Stimulated activated CD8-positive, alpha-beta memory T cell treated with anti-CD3 and anti-CD28 coated beads, Interleukin-4, amount 100 ng/mL, for 1 hour (primary cell): ENCODE measurements at places on chromosomes 5 and 9.

DNA sequence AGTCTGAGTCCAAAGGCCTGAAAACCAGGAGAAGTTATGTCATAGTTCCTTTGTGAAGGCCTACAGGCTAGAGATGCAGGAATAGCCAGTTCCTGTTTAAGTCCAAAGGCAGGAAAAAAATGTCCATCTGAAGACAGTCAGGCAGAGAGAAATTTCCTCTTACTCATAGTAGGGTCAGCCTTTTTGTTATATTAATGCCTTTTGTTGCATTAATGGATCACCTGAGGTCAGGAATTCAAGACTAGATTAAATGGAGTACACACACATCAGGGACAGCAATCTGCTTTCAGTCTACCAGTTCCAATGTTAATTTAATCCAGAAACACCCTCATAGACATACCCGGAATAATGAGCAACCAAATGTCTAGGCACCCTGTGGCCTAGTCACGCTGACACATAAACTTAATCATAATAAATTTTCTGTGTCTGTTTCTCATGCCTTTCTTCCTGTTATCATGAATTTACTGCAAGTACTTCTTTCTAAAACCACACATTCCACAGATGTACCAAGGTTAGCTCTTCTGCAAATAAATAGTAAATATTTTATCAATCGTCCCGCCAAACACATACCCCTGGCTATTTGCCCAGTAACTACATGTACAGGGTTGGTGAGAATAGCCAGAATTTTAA is 703.9 kb downstream of the EFNA5 start:
- no peak for DNase-seq

GRCh38 chr9:272251-273213 is 57.9 kb downstream of the DOCK8 start:
- peak; percentile 55 for DNase-seq

GRCh38 chr5:31754741-31755675 is 116.1 kb downstream of the PDZD2 start:
- no peak for DNase-seq

DNA sequence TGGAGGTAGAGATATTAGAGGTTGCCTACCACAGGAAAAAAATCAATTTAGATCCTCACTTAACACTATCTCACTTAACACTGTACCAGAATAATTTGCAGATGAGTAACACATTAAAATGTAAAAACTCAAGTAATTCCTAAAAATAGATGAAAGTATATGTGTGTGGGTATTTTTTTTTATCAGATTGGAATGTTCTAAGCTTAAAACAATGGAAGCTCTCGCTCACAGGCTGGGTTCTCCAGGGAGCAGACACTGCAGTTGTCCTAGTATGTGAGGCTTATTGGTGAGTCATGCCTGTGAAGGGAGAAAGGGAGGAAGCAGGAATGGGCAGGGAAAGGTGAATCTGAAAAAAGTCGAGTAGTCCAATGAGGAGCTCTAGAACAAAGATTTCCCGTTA is 181.3 kb upstream of the ZNF608 start:
- DNase-seq, result no peak

- DNase-seq, result no peak
These were observed 126.1 kb upstream of the TBC1D2 start for GRCh38 chr9:98381311-98382103.

- no peak for DNase-seq
These were observed 359.3 kb downstream of the LRRC70 start for GRCh38 chr5:62937661-62938558.

GRCh38 chr5:152256580-152256979 is 148.5 kb downstream of the NMUR2 start:
- DNase-seq, result no peak

DNA sequence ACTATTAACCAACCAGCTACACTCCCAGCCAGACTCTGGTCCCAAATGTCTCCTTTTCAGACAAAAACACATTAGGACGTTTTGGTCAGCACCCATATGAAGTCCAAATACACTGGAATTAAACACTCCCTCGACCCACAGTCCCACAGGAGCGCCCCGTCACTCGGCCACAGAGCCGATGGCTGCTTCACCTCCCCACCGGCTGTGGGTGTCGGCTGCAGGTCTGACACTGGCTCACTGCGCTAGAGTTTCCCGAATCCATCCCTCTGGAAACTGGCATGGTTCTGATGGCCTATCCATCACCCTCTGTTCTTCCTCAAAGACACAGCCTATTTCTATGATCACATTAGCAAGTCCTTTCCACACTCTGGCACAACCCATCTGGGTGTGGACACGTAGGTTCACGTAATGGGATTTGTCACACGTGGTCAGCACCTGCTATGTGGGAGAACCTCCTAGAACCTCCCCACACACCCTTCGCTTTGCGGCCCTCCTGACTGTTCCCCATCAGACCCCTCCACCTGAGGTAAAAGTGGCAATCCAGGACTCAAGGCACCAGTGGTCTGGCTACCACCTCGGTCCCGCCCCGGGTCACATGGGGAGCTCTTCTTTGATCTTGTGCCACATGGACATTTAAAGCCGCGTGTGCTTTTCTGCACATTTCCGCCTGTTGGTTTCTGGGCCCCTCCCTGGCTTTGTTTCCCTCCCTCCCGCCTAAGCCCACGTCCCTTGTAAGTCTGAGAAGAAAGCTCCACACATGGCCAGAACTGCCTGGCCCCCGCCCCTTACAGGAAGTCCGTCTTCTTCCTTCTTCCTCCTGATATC is 131.1 kb upstream of the PHYKPL start:
- DNase-seq, result no peak

DNA sequence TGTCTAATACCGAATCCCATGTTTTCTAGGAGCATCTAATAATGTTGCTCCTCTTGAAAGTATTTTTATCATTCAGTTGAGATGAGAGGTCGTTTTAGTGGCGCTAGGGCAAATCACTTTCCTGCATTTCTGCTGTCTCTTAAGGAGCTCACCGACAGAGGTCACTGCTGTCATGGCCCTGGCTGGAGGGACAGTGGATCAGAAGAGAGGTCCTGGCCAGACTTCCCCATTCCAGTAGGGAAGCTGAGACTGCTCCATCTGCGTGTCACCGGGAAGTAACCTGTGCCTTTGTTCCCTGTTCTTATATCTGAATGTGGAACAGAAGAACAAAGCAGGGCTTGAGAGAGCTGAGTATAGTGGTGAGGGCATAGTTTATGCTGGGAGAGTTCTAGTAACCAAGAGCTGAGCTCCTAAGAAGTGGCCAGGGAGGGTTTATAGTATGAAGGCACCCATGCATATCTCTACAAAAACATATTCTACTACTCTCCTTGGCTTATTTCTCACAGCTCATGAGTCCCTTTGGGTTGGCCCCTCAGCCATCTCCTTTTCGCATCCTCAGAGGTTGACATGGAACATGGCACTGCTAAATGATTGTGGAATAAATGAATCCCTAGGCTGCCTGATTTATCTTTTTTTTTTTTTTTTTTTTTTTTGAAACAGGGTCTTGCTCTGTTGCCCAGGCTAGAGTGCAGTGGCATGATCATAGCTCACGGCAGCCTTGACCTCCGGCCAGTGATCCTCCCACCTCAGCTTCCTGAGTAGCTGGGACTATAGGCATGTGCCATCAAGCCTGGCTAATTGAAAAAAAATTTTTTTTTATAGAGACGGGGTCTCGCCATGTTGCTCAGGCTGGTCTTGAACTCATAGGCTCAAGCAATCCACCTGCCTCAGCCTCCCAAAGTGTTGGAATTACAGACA is 27.2 kb downstream of the ATP6V0E1 start:
- no peak for DNase-seq
